ENCODE measurements at places on chromosomes 4 and X.

GRCh38 chr4:33626221-33626620 lies 2618.1 kb downstream of the ARAP2 start:
- DNase-seq = no peak

- no peak for DNase-seq
These were observed 121.5 kb upstream of the CPEB2 start for GRCh38 chr4:14880805-14881204.

DNA sequence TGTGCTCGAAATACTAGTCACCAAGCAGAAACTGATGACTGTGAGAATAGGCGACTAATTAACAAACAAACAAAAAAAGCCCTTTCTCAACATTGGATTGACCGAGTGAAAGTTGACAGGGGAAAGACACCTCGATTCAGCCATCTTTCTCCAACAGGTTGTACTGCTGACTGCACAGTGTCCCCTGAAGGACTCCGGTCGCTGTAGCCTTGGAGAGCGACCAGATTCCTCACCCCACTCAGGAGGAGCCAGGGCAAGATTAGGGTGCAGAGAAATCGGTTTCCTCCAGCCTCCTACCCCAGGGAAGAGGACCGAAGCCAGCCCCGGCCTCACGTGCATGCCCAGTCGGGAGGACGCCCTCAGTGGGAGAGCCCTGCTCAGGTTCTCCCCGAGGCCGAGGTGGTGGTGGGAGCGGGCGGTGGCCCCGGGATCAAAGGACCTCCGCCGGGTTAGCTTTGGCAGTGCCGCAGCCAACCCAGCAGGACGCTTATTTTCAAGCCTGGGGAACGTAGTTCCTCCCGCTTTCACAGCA lies 1.1 kb upstream of the RAP1GDS1 start:
- no peak for DNase-seq

- DNase-seq = no peak
These were observed 5.8 kb upstream of the CDKN2AIP start for GRCh38 chr4:183438458-183439113.

DNA sequence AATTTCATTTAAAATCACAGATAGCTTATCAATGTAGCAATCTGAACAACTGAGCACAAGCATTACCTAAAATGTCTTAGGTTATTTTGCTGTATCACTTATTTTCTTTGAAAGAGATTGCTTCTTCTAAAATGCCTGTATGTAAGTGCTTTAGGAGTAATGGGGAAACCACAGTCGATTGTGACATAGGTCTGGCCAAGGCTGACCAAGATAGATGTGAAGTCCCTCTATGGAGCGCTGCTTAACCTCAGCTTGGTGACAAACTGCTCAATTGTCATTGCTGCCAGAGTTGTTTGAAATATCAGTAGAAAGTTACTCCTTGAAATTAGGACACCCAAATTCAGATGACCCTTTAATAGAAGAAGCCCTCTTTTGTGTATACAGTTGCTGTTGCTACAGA lies 401.9 kb upstream of the NDST4 start:
- DNase-seq = no peak

- no peak for DNase-seq
These were observed 80.9 kb downstream of the MED28 start for GRCh38 chr4:17695341-17695740.

GRCh38 chr4:120018786-120019185 lies 47.9 kb downstream of the MAD2L1 start:
- DNase-seq = no peak

GRCh38 chrX:153303276-153304262 lies 18.0 kb downstream of the PNMA6F start:
- no peak for DNase-seq

GRCh38 chr4:17132226-17132625 lies 233.8 kb upstream of the LDB2 start:
- DNase-seq = no peak

DNA sequence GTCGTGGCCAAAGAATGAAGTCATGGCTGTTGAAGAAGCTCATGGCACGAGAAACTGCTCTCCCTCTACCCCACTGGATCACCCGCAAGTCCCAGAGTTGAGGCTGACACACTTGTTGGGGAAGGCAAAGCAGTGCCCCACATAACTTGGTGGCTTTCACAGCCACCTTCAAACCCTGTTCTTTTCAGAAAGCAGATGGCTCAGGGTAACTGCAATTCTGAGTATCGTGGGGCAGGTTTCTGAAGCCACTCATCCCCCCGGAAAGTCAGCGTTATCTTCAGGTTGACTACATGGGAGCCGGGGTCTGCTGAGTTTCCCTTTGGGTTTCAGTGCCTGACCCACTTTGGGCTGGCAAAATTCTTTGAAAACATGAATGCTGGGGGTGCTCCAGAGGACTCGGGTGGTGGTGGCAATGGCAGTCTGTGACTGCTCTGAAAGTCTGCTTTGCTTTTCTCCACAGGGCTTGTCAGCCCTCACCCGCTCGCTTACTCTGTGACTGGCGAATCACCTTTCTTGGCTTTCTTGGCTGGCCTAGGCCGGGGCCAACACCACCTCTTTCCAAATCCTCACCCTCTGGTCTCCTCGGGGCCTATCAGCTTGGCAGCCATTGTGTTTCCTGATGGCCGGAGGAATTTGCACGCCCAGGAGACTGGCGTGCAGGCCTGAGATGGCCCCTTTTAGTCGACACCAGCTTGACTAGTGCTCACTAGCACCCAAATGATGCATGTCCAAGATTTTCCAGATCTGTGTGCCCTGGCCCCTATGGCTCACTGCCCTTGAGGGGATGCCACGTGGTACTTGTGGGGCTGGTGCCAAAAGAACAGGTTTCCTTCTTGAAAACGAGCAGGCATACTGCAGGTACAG lies 7.3 kb downstream of the PPP1R3F start:
- DNase-seq = no peak

DNA sequence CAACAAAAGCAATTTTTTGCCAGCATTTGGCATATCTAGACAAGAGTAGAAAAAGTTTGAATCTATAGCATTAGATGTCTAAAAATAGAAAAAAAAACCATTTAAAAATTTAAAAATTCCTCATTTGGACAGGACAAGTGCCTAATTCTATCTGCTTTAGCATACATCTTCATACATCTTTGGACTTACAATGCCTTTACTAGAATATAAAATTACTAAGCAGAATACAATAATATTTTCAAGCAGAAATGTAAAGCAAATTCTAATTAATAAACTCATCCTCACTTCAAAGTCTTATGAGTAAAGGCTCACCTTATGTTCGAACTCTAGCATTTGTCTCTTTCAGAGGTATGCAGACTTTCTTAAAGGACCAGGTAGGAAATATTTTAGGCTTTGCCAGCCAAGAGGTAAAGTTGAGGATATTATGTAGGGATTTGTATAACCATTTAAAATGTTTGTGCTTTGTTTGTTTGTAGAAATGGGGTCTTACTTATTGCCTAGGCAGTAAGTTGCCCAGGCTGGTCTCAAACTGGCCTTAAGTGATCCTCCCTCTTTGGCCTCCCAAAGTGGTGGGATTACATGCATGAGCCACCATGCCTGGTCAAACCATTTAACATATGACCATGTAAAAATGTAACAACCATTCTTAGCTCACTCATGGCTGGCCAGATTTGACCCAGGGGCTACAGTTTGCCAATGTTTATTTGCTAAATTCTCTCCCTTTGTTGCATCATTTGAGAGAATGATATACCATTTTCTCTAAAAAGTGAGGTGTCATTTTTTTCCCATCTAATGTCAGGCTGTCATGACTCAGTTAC lies 29.1 kb downstream of the UGDH start:
- no peak for DNase-seq

DNA sequence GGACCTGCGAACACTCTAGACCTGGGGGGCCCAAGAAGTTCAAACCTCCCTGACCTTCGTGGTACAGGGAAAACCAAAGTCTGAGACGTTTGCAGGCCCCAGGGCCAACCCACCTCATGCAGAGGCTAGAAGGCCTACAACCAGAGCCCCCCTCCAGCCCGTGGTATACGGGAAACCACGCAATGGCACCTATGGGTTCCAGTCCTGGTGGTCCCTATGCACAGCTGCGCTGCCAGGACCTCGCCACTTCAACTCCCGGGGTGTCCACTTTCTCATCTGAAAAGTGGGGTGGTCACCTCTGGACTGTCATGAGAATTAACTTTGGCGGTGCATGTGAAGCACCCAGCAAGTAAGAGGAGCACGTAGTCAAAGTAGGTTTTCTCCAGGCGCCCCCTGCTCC lies 8.4 kb upstream of the MSX1 start:
- no peak for DNase-seq

DNA sequence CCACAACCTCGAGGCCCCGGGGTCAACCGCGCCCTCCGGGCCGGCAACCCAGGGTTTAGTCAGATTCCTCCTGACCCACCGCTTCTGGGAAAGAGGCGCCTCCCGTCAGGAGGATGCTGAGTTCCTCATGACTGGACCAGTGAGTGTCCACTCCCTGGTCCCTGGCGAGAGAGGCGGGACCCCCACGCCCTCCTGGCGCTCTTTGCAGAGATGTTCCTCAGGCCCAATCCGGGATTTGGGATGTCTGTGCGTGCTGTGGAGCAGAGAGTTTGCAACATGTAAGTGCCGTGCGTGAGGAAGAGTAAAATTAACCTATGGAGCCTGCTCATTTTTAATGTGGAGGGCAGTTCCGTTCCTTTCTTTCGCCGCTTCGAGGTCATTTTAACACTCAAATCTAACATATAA lies 824 bp upstream of the UGDH start:
- no peak for DNase-seq

DNA sequence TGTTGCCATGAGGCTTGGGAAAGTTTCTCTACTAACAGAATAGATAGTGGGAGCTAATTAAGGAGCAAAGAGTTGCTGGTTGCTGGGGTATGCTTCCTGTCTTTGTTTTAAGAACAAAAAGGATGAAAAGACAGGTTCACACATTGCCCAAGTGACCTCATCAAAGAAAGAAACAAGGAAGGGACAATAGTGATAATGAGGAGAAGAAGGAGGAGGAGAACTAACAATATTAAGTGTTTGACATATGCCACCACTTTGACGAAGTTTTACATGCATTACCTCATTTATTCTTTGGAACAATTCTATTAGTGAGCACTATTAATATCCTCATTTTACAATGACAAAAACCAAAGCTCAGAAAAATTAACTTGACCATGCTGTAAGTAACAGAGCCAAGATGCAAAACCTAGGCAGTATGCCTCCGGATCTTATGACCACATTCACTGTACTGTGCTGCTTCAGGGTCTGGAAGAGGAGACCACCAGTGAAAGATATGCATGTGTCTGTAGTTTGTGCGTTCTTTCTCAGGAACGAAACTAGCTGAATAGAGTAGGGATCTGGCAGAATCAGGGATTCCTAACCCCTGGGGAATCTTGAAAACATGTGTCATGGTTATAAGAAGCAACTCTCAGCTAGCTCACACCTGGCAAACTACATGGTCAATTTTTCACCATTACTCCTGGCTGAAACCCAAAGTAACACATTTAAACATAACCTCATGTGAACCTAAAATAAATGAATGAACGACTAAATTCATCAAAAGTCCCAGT lies 83.8 kb downstream of the MOSPD2 start:
- DNase-seq = peak; percentile 22

- peak; percentile 19 for DNase-seq
These were observed 413.1 kb downstream of the PDGFC start for GRCh38 chr4:156558373-156559025.

- no peak for DNase-seq
These were observed 132.7 kb downstream of the PALLD start for GRCh38 chr4:168629566-168629965.

Data from hindlimb muscle (tissue), 1 donor.